ENCODE measurements at places on chromosomes 6 and 20.

GRCh38 chr20:10316582-10316981, 98.0 kb downstream of the SNAP25 start:
- DNase-seq, result no peak

- DNase-seq, result no peak
Measured at GRCh38 chr6:3306848-3307247, 48.1 kb downstream of the PSMG4 start.

GRCh38 chr20:15642109-15642508, 931.1 kb downstream of the KIF16B start:
- DNase-seq, result no peak

DNA sequence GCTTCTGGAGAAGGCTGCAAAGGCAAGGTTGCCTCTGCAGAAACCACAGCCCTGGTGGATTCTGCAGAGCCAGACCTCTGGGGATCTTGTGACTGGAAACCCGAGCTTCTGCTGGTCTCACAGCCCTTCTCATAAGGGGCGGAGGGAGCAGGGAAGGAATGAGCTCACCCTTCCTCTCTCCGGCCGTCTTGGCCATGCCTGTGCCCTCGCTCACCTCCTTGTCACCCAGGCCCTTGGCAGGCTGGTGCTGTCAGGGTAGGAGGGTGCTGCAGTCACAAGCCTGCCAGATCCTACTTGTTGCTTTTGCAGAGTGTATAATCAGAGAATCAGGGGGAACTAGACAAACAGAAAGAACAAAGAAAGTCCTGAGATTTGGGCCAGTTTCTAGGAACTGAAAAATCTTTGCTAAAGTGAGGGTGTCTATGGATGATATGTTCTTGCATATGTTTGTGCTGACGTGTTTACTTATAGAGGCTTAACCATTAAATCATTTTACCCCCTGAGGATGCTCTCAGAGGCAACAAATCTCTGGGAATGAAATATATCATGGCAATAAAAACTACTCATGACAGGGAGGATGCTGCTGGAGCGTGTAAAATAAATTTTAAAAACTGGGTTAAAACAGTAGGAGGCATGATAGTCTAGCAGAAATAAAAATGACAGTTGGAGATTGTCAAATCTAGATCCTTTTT, 244.9 kb upstream of the SOX4 start:
- DNase-seq, result no peak

- no peak for DNase-seq
Measured at GRCh38 chr6:161273274-161273751, 548 bp downstream of the AGPAT4 start.

GRCh38 chr6:5379647-5380242, 118.4 kb downstream of the FARS2 start:
- DNase-seq, result no peak

DNA sequence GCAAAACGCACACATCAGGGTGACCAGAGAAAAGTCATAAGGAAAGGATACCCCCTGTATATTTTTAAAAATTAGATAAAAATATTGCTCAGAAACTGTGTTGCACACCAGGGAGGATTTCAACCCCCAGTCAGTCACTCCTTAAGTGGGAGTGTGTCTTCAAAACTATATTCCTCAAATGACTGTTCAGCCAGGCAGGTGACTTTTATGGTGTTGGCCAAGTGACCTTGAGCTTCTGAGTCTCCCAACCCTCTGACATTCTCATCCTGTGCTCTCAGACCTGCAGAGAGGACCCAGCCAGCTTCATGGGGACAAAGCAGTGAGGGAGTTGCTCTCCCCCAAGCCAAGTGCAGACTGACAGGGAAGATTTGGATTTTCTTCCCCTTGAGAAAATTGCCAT, 311.9 kb upstream of the JARID2 start:
- DNase-seq, result no peak

DNA sequence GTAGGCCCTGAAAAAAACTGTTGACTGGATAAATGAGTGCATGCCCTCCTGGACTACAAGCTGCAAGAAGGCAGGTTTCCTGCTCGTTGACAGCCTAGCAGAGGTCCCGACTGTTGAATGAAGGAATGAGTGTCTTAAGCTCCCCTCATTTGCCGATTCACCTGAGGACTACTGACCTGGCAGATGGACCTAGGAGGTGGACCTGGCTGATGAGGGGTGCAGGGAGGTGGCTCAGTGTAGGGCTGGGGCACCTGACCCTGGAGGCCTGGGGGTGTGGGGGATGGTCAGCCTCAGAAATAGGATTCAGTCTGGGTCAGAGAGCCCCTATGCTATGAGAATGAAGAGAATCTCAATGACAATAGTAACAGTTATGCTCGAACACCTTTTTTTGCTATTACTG, 11.6 kb upstream of the TFAP2C start:
- DNase-seq, result no peak

GRCh38 chr6:83429857-83430610, 817 bp downstream of the ME1 start:
- DNase-seq, result no peak

DNA sequence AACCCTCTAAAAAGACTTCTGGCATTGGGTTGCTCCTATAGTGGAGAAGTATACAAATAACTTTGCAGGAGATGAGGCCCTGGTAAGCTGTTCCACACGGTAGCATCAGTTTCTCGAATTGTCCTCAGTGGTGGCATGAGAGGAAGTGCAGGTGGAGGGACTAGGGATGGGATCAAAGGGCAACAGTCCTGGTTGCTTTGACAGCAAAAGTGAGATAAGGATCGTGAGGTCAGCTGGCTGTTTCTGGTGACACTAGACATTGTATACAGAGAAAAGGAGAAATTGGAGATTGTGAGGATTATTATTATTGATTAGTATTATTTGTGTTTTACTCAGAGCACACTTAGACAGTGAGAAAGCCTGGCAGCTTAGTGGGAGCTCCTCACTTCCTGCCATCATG, 61.3 kb upstream of the EXOC2 start:
- no peak for DNase-seq

DNA sequence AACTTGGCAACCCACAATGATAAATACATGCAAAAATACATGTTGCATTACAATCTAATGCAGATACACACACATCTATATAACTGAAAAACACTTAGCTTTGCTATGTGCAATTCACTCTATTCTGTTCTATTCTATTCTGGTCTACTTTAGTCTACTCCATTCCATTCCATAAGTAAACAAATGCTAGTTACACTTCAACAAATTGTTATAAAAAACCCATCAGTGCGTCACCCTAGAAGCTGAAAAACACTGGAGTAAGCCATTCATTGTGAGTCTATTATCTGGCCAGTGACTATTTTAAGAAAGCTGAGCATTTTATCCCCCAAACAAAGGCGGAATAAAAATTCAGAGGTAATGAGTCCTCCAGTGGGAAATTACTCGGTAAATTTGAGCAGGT, 315.7 kb upstream of the EPHA7 start:
- DNase-seq, result no peak

GRCh38 chr6:52132292-52132691, 44.9 kb upstream of the PKHD1 start:
- no peak for DNase-seq

DNA sequence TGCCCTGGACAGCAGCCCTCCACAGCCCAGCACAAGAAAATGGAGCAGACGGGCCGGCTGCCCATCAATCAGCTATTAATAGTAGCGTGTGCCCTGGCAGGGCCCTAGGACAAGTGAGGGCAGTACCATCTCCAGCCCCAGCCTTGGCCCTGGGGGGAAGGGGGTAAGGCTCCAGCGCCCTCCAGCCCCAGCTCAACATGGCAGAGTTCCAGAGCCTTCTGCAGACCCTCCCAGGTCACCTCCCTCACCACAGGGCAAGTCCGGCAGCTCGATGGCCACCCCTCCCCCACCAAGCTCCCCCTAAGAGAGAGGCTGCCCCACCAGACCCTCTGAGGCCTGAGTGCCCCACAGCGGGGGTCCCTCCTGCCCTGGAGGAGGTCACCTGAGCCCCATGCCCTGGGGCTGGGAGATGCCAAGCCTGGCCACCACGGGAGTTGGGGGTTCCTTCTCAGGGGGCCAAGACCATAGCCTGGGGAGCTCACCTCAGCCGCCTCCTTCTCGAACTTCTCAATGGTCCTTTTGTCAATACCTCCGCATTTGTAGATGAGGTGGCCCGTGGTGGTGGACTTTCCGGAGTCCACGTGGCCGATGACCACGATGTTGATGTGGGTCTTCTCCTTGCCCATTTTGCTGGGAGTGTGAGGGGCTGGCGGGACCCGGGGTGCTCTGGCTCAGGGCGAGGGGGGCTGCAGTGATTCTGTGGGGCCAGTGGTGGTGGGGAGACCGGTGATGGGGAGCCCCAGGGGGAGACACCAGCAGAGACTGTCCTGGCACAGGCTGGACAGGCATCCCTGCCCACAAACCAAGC, 1.5 kb downstream of the EEF1A2 start:
- no peak for DNase-seq

DNA sequence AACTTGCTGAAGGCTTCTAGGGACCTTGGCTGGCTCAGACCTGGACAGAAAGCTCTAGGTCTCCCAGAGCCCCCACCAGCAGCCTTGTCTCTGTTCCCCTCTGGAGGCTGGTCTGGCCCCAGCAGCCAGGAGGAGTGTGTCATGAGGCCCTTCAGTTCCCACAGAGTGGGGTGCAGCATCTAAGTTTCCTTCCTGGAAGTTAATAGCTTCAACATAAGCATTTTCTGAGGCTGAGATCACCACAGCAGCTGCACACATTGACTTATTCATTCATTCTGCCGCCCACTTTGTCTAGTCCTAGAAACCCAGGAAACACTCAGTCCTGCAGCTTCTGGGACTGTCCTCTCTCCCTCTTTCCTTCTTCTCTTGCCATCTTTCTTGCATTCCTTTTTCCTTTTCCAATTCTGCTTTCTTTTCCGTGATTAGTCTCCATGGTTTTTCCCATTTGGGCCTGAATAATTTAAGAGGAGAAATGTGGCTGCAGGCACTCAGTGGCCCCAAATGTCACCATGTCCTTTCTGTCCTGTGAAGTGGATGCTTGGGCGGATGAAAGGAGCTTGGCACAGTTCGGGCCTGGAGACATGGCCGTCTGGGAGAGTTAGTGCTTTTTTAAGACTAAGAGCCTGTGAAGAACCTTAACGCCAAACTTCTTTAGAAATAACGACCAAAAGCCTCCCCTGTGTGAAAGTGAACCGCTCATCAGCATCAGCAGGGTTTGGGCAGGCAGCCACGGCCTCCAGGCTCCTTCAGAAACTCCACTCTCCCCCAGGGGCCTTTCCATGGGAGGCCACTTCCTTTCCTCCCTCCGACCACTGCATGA, 31.0 kb upstream of the PCMTD2 start:
- DNase-seq, result no peak

- DNase-seq, result no peak
Measured at GRCh38 chr20:54650052-54650719, 174.8 kb downstream of the DOK5 start.

DNA sequence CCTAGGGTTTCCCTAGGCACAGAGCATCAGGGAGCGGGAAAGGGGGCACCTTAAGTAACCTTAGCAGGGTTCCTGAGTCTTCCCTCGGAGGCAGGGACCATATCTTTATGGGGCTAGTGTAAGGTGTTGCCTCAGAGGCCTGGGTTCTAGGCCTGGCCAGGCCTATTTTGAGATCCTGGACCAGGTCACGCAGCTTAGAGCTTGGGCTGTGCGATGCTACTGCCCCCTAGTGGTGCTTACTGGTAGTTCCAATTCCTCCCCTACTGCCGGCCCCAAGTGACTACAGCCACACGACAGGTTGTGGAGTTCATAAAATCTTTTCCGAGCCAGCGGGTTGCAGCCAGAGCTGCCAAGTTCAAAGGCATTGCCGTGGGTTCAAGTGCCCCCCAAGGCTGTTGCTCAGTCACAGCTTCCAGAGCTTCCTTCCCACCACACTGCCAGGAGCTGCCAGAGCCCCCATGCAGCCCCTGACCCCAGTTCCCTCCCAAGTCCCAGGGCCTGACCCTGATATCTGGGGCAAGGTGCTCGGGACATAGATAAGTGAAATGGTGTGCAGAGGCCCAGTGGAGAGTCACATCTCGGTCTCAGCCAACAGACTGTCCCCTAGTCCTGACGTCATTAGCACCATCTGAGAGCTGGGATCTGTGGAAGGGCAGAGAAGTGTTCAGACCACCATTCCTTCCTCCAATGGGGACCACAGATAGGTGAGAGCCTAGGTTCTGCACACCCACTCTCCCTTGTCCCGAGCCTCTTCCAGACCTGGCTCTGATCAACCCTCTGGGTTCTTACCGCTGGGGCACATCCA, 3.3 kb downstream of the LRRC73 start:
- DNase-seq, result peak; percentile 60

DNA sequence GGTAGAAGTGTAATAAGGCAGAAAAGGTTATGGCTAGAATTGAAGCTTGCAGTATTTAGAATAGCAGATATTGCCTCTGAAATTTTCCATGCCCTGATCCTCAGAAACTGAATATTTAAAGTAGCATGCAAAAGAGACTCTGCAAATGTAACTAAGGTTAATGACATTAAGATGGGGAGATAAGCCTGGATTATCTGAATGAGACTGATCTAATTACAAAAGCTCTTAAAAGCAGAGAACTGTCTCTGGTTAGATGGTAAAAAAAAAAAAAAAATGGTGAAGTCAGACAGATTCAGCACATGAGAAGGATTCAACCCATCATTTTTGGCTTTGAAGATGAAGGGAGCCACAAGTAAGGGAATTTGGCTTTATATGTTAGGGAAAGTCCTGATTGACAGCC, 503.7 kb upstream of the IRAK1BP1 start:
- no peak for DNase-seq

DNA sequence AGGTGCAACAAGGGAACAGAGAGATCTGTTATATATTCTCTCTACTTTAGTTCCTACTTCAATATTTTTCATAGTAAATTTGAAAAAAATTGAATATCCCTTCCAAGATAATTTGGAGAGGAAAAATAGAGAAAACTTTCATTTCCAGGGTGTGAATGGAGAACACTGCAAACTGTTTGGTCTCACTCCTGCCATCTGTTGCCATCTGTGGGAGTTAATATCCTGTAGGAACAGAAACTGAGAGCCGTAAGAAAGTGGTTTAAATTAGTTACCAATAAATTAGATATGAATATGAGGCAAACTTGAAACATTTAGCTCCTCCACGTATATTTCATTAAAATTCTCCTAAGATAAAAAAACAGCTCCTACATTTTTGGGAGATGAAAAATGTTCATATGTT, 4.2 kb downstream of the ZNF337 start:
- DNase-seq, result no peak

- no peak for DNase-seq
Measured at GRCh38 chr6:167350275-167350696, 25.4 kb downstream of the TTLL2 start.

DNA sequence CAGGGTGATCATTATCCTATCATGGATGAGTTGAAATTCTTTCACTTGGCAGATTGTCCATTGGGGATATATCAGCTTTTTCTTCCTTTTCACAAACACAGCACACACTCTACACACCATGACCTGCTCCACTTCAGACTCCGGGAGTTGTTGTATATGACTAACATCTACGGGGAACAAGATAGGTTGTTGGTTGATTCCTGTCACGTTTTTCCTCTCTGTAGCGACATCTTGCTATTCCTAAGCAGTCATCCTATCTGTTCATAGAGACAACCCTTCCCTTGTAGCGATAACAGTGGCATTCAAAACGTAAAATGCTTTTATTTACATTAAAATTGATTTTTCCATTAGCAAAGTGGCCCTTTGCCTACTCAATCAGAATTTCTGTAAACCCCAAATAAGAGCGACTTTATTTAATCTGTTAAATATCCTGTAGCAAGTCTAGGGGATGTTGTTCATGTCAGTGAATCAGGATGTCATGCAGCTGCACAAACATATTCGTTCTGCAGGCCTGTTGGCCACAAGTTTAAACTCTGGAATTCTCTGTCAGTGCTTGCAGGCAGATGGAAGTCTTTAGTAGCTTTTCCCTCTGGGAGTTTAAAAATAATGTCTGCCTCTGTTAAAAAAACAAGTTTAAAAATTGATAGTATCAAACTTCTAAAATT, 23.1 kb downstream of the PHACTR2 start:
- DNase-seq, result no peak

Measured in activated naive CD8-positive, alpha-beta T cell treated with anti-CD3 and anti-CD28 coated beads, Interleukin-2, amount 50 U/mL, for 16 hours (primary cell).